CD4-positive, alpha-beta T cell treated with Interleukin-15 for 4 hours (primary cell): ENCODE measurements at places on chromosomes 12 and 14.
A peak's percentile ranks its signal among the peaks of the same experiment; 100 is the strongest.

GRCh38 chr12:26727482-26728204 is 105.4 kb downstream of the ITPR2 start:
- DNase-seq, result no peak

- DNase-seq, result no peak
Observed at GRCh38 chr12:57134949-57135348, 6.7 kb downstream of the LRP1 start.

- no peak for DNase-seq
Observed at GRCh38 chr12:46516933-46517578, 144.5 kb upstream of the SLC38A2 start.

GRCh38 chr14:81471062-81471461 is 62.6 kb downstream of the SEL1L start:
- DNase-seq, result no peak

- DNase-seq, result no peak
Observed at GRCh38 chr12:59660148-59660547, 64.3 kb downstream of the SLC16A7 start.

GRCh38 chr12:1839464-1839863 is 19.1 kb downstream of the LRTM2 start:
- no peak for DNase-seq

DNA sequence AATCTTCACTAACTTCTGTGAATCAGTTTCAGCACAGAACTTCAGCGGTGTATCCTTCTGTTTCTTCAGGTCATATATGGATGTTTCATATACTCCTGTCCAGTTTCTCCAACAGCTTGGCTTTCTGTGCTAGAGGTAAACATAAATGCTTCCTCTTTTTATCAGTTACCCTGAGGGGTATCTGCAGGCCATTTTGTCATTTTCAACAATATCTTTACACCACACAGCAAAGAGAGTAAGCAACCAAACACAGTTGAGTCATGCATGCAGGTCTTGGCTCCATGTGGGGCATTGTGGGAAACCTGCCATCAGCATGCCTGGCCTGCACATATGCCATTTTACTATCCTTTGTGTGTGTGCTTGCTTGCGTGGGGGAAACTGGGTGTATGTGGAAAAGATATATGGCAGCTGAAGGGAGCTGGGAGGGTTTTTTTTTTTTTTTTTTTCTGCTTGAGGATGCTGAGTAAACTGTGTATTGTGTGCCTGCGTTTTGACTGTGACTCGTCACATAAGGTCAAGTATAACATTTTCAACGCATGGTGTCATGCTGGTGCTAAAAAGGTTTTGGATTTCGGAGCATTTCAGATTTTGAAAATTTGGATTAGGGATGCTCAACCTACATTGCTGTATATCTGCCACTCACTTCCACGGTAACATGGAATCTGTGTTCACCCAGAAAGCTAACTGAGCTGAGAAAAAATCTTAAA is 56.1 kb upstream of the YARS2 start:
- DNase-seq, result no peak

DNA sequence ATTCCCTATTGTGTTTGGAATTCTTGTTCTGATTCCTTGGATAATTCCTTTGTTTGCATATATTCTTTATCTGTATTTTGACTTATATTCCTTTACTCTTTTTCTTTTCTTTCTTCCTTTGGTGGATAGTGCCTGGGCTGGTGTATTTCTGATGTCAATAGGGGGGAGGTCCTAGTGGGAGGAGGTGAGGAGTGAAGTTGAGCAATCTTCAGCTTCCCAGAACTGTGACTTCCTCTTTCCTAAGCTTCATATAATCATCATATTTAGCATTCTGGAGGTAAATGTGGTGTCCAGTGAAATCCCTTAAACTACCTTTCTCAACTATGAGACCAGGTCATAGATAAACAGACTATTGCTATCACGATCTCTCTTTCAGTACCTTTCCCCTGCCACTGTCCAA is 29.6 kb upstream of the TBPL2 start:
- no peak for DNase-seq

GRCh38 chr12:121530600-121531355 is 50.0 kb downstream of the KDM2B start:
- peak; percentile 73 for DNase-seq

DNA sequence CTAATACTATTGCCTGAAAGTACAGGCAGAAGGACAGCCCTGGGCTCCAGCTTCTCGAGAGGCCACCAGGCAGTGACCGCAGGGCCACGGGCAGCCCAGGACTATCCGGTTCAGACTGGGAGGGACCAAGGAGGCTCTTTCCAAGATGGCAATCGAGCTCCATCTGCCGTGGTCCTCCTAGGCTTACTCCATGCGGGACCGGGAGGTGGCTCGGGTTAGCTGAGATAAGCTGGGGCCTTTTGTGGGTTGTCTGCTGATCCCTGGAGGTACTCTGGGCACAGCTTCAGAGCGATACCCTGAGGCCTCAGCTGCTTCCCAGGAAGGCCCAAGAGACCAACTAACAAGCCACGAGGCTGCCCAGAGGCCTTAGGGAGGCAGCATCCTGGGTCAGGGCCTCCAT is 33.1 kb downstream of the SNRNP35 start:
- no peak for DNase-seq

- no peak for DNase-seq
Observed at GRCh38 chr12:25796523-25797000, 161.9 kb upstream of the RASSF8 start.

DNA sequence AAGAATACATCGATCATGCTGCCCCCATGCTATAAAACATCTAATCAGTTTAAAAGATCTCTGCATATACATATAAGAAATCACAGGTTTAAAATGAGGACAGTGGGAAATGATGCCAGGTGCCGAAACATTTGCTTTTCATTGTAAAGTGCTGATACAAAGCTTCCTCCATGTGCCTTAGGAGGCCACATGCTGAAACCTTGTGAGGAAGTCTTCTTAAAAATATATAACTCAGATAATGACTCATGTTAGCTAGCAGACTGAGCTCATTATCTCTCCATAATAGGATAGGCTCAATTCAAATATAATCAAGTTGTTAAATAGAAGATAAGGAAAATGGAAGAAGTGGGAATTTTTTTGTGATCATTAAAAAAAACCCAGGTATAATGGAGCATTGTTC is 65.9 kb downstream of the RFX4 start:
- no peak for DNase-seq

- no peak for DNase-seq
Observed at GRCh38 chr12:76680940-76681339, 83.0 kb upstream of the ZDHHC17 start.

DNA sequence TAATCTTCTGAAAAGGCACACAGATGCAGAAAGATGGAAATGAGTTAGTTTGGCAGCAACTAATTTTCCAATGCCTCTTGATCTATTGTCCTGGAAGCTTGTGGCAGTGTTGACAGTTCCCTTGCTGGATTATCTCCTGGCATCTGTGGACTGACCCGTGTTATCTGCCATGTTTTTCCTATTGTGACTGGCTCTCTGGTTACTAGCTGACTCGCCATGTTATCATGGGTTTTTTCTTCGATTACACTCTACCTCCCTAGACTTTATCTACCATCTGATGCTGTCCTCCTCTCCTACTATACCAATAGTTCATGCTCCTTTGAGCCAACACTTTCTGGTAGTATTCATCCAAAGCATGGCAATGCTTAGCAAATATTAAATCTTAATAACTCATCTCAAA is 63.3 kb upstream of the FLRT2 start:
- no peak for DNase-seq

DNA sequence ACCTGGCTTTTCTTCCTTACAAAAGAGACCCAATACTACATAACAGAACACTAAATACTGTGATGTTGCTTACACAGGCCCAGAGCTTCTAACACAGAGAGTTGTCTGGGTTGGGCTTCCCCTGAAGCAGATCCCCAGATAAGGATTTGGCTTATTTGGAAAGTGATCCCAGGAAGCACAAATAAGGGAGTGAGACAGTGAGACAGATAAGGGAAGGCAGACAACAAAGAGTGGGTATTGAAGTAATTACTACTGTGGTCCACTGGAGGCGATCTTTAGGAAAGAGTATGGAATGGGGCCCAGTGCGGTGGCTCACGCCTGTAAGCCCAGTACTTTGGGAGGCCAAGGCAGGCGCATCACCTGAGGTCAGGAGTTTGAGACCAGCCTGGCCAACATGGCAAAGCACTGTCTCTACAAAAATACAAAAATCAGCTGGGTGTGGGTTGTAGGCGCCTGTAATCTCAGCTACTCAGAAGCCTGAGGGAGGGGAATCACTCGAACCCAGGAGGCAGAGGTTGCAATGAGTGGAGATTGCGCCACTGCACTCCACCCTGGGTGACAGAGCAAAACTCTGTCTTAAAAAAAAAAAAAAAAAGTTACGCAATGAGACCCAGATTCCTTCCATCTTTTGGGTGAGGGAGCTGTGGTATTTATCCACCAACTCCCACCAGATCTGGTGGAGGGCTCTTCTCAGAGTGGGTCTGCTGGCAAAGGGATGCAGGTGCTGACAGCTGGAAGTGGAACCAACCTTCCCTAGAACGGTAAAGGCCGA is 10.2 kb upstream of the C12orf43 start:
- no peak for DNase-seq

GRCh38 chr12:76345569-76345968 is 2.6 kb downstream of the BBS10 start:
- no peak for DNase-seq

DNA sequence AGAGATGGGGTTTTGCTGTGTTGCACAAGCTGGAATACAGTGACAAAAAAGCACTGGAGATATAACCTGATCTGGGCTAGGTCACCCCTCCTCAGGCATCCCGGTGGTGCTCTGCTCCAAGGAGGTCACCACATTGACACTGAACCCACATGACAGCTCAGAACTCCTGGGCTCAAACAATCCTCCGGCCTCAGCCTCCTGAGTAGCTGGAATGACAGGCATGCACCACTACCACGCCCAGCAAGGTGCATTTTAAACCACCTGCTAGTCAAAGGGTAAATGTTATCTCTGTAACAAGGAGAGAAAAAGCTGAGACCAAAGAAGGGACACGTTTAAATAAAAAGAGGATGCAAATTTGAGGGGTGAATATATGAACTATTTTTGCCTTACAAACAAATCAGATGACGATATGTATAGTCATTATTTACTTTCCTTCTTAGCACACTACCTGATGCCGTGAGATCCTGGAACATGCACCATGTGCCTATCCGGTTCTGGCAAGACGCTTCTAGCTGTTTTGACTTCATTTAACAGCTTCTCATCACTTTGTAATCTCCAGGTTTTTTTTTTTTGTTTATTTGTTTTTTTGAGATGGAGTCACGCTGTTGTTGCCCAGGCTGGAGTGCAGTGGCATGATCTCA is 135.1 kb downstream of the PPM1H start:
- no peak for DNase-seq

DNA sequence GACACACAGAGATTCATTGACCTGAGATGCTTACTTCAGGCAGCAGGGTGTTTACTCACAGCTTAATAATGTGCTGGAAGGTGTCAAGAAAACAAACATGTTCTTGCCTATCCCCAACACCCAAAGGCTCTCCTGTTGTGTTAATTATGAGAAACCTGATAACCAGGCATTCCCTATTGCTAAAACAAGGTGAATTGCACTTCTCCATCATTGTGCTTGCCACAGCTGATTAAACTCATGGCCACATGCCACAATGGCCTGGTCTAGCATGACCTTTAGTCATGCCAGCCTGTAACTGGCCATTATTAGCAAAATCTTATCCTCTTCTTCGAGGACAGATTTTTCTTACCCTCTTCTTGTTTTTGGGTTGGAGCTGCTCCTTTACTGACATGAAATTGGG is 21.4 kb downstream of the SMOC1 start:
- DNase-seq, result no peak

- DNase-seq, result no peak
Observed at GRCh38 chr14:61268812-61269211, 12.3 kb downstream of the TMEM30B start.

GRCh38 chr14:99327050-99327449 is 55.1 kb upstream of the BCL11B start:
- DNase-seq, result no peak

DNA sequence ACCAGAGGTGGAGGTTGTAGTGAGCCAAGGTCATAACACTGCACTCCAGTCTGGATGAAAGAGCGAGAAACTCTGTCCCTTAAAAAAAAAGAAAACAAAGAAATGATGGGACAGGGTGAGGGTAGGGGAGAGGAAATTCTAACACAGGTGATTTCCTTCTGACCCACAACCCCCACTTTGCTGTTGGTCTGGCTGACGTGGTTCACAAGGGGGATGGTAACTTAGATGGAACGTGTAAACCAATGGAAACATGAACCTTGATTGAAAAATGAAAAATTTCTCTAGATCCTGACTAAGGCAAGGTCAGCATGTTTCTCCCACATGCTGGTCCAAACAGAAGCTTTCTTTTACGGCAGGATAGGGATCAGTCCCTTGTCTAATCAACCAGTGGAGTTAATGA is 15.8 kb upstream of the RIOX1 start:
- no peak for DNase-seq

- DNase-seq, result no peak
Observed at GRCh38 chr12:18368594-18368993, 107.3 kb downstream of the PIK3C2G start.

DNA sequence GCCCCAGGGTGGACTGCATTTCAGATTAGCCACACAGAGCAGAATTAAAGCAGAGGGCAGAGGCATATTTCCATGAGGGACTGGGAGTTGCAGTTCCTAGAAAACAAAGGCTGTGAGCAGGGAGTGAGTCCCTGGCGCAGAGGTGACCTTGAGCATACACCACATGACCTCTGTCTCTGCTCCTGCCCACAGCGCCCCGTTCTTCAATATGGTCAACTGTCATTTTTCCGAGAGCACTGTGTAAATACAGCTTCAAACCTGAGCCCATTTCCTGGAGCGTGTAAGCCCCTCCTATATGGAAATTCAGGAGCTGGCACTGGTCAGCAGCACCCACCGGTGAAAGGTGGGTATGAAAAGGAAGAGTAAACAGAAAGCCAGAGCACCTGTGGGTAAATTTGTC is 192.2 kb upstream of the PELI2 start:
- DNase-seq, result no peak

- no peak for DNase-seq
Observed at GRCh38 chr14:68337279-68337678, 455.6 kb downstream of the ZFP36L1 start.

DNA sequence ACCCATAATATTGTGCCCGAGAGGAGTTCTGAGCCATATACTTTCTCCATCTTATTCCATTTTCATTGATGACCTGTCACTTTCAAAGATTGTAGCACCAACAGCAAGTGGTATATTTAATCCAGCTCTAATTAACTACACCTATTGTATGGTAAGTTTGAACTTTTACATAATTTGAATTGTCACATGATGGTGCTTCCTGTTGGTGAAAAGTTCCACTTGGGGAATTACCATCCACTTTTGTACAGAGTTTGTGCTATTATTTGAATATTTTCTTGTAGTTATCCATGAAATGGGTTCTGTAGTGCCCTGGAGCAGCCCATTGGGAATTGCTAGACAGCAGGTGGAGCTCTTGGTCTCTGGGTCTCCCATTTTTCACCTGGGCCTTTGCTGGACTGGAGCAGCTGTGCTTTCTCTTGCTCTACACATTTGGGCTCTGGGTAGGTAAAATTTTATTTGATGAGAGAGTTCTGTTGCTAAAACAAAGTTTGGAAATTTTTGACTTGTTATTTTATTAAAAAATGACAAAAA is 3.0 kb downstream of the SMCO3 start:
- no peak for DNase-seq
